Progenitor cell of endocrine pancreas (in vitro differentiated cells): ENCODE measurements at places on chromosomes 1 and 21.
A peak's percentile ranks its signal among the peaks of the same experiment; 100 is the strongest.

GRCh38 chr21:38729754-38730379, 75.9 kb upstream of the ETS2 start:
- DNase-seq = no peak

DNA sequence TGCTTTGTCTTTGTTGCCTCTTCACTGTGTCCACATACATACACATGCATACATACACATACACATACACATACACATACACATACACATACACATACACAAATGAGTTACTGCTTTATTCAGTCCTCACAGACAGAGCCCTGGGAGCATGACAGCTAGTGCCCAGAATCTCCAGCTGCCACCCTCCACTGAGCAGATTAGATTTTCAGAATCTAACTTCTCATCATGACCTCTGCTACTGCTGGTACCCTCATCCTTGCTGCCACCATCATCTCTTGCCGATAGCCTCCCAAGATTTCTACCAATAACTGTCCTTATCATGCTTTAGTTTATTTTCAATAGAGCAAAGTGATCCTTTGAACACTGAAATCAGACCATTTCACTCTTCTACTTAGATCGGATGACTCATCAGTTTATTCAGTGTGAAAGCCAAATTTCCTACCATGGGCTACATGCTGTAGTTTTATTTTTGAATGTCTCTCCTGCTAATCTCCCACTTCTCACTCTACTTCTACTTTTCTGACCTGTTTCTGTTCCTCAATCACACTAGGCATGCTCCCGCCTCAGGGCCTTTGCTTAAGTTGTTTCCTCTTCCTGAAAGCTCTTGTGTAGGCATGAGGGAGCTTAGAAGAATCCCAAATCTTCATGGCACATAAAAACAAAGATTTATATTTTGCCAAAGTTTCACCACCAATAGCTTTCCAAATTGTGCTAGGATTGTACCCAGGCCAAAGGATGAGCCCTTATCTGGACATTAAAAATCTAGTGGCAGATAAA, 43.0 kb downstream of the ATP6V1G3 start:
- DNase-seq = no peak

GRCh38 chr1:18360251-18360650, 120.5 kb upstream of the KLHDC7A start:
- no peak for DNase-seq

DNA sequence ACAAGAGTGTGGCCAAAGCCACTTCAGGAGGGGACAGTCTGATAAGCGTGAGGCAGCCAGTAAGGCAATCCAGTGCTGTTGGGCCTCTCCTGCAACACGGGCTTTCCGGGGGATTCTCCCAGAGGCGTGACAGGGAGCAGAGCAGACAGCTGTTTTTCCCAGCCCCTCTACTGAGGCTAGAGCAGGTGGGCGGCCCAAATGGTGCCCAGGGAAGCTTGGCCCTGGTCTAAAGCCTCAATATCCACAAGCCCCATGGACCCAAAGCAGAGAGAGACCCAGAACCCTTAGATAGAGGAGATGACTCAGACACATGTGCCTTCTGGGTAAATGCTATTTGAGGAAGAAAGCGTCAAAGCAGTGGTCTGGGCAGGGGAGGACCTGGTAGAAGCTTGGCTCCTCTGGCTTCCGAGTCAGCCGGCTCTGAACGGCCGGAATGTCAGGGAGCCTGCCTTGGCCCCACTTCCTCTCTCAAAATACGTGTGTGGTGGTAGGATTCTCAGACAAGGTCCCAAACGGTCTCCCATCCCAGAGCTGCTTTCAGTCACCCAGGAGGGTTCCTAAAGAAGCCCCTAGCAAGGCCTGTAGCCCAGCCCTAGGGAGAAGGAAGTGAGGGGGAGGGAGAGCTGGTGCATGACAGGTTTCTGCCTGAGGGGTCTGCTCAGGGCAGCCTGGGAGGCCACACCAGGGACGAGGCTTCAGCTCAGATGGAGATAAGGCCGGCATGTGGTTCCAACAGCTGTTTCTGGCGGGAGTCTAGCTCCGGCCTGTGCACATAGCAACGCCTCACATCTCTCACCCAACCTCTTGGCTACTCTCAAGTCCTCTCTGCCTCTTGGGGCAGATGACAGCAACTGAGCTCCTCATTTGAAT, 28.8 kb downstream of the PIK3C2B start:
- no peak for DNase-seq

DNA sequence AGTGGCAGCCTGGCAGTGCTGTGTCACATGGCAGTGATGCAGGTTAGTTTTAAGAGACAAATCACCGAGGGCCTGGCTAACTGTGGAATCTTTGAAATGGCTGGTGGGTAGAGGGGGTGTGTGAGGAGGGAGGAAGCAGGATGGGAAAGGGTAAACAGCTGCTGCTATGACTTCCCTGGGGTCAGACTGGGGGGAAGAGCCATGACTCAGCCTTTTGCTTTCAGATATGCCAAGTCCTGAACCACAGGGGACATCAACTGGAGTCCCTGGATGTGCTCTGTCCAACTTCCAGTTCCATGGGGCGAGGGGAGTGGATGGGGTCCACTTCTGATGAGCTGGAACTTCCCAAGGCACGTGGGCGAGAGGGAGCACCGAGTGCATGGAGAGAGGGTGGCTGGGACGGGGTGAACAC, 121.1 kb upstream of the ADAR start:
- DNase-seq = no peak

GRCh38 chr1:204577794-204578478, 61.7 kb downstream of the MDM4 start:
- DNase-seq = no peak

GRCh38 chr1:202122639-202123335, at the start of gene GPR37L1:
Gene GPR37L1 (plus strand): TSS chr1:202122917. CDS start chr1:202122964, 47 bp downstream.
- DNase-seq = peak; percentile 38

DNA sequence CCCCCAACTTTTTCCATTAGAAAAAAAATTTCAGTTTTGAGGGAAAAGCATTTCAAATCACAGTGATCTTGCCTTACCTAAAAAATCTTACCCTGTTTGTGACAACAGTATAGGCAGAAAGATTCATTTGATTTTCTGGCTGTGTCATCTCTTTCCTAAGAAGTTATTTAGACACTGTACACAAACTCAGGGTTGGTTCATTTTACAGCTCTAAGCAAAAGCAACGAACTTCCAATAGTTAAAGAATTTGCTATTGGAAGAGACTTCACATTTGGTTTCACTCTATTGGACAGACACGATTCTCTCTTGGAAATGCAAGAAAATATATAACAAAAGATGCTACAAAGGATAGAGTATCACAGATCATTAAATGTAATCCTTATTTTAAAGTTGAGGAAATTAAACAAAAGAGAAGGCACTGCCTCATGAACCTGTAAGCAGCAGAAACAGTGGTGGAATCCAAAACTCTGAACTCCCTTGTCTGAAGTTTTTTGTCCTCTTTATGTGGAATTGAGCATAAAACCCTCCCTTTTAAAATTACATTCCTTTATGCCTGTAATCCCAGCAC, 20.8 kb downstream of the EYA3 start:
- DNase-seq = no peak

- no peak for DNase-seq
Measured at GRCh38 chr1:19461220-19461554, 24.2 kb downstream of the CAPZB start.

DNA sequence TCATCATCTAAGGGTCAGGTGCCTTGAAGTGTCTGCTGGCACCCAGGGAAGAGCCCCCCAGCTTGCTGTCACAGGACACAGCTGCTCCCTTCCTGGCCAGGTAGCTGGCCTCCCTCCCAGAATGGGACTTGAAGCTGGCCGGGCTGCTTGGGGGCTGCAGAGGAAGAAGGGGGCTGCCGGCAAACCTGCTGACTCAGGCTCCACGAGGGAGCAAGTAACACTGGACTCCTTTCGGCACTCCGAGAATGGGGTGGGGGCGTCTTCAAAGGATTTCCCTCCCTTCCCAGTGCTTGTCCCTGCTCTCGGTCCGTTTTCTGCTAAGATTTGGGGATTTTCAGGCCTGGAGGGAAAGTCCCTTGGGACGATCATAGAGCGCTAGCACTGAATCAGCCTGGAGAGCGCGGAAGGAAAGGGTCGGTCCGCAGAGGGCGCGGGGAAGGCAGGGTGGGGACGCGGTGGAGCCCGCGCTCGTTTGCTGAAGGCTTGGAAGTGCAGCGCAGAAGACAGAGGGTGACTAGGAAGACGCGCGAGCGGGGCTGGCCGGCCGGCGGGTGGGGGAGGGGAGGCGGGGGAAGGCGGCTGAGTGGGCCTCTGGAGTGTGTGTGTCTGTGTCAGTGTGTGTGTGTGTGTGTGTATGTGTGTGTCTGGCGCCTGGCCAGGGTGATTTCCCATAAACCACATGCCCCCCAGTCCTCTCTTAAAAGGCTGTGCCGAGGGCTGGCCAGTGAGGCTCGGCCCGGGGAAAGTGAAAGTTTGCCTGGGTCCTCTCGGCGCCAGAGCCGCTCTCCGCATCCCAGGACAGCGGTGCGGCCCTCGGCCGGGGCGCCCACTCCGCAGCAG, at the start of gene CSF1:
CSF1 (plus strand) TSS at position 727 of the 840 bp plus-strand sequence. CDS start 175 bp downstream, outside the sequence.
- peak; percentile 23 for DNase-seq

DNA sequence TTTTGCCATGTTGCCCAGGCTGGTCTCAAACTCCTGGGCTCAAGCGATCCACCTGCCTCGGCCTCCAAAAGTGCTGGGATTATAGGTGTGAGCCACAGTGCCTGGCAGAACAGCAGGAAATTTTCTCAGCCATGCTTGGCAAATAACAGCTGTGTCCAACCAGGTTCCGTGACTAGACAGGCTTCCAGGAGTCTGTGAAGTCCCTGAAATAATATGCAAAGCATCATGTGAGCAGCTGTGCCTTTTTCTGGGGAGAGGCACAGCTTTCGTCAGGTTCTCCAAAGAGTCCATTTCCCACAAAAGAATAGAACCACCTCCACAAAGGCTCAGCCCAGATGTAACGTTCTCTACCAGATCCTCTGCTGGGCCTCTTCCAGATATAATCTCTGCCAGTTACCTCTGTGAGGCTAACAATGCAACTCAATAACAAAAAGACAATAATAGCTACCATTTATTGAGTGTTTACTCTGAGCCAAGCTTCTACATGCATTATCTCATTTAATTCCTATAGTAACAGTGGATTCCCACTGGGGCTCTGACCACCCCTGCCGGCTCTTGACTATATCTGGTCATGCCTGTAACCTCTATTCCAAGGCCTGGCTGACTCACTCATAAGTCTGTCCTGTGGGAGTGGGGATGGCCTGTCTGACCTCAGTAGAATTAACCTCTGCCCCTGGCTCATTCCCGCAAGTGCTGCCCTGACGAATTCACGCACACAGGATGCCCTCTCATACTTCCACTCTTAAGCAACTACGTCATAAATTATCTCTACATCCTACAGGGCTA, 4.0 kb upstream of the NKAIN1 start:
- no peak for DNase-seq

DNA sequence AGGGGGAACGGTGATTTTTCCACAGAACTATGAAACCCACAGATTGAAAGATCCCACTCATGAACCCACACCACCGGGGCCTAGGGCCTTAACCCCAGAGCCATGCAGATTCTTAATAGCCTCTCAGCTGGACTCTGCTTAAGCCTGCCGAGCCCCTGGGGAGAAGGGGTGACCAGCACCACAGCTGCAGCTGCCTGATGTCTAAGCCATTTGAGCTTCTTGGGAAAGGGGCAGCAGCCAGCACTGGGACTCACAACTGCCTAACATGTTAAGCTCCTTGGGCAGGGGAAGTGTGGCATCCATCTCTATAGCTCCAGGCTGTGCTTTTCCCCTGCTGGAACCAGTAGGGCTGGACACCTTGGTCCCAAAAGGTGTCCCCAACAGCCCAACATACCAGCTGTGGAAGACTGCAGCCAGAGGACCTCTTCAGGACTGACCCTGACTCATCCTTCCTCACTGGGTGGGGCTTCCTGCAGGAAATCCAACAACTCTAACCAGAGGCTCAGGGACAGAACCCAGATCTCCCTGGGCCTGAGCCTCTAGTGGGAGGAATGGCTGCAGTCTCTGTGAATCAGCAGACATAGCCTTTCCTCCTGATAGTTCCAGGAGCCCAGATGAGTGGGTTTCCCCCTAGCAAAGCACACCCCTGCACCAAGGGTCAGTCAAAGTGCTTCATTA, 34.6 kb upstream of the FMO3 start:
- no peak for DNase-seq

DNA sequence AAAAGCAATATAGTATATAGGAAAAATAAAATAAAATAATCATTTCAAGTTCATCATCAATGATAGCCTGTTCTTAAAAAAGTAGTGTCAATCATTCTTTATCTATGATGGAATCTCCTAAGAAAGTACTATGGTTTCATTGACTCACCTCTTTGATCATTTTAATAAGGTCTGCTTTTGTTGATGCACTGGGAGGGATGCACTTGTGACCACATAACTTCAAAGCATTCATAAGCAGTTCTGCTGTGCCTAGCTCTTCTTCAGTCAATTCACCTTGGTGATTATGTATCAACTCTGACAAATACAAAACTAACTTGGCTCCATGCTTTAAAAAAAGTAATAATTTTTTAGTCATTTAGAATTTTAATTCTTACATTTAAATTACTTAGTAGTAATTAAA, 84.8 kb upstream of the GNG4 start:
- DNase-seq = no peak

GRCh38 chr1:29341936-29342335, 105.6 kb downstream of the PTPRU start:
- no peak for DNase-seq

DNA sequence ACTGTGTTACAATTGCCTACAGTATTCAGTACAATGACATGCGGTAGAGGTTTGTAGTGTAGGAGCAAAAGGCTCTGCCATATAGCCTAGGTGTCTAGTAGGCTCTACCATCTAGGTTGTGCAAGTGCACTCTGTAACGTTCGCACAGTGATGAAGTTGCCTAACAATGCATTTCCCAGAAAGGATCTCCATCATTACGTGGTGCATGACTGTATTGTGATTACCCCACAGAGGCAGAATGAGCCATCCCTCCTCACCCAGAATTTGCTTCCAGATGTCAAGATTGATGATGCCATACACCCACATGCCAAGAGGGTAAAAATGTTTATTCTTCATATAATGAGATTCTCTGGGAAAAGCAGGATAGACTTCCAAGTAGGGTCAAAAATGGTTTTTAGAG, 199.3 kb upstream of the CTTNBP2NL start:
- no peak for DNase-seq

GRCh38 chr1:21385022-21385421, 54.9 kb upstream of the NBPF3 start:
- no peak for DNase-seq

- DNase-seq = no peak
Measured at GRCh38 chr1:226454349-226454748, 46.5 kb upstream of the PARP1 start.

DNA sequence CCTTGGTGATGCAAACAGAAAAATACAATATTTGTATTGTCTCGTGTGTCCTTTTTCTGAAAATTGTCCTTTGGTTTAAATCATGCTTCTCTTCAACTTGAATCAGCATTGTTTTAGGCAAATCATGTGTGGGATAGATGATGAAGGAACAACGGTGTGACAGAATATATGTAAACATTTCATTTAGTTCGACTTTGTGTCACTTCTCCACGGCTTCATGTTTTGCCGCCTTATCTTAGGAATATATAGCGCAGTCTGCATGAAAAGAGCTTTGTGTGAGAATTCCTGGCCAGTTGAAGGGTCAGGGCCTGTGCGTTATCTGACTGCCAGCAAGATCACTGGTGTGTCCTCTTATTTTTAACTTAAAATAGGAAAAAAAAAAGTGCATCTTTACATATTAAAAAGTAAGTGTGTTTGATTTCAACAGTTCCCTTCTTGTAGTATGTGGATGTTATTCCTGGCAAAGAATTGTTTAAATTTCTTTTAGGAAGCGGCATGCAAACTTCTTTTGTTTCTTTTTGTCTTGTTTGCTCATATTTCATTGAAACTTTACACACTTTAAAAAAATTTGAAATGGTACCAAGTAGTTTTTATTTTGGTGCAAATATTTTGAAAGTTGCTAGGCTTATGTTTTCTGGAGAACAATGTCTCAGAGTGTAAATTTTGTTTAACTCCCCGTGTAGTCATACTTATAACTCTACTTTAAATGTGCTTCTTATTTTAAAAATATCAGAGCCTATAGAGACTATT, 465.2 kb downstream of the USP25 start:
- no peak for DNase-seq
